ENCODE measurements at places on chromosomes 1 and 21. TPM values are rescaled to one million over a fixed set of nuclear protein-coding genes. Genes with fewer than 3 reads are reported as not detected.
A peak's percentile ranks its signal among the peaks of the same experiment; 100 is the strongest.

DNA sequence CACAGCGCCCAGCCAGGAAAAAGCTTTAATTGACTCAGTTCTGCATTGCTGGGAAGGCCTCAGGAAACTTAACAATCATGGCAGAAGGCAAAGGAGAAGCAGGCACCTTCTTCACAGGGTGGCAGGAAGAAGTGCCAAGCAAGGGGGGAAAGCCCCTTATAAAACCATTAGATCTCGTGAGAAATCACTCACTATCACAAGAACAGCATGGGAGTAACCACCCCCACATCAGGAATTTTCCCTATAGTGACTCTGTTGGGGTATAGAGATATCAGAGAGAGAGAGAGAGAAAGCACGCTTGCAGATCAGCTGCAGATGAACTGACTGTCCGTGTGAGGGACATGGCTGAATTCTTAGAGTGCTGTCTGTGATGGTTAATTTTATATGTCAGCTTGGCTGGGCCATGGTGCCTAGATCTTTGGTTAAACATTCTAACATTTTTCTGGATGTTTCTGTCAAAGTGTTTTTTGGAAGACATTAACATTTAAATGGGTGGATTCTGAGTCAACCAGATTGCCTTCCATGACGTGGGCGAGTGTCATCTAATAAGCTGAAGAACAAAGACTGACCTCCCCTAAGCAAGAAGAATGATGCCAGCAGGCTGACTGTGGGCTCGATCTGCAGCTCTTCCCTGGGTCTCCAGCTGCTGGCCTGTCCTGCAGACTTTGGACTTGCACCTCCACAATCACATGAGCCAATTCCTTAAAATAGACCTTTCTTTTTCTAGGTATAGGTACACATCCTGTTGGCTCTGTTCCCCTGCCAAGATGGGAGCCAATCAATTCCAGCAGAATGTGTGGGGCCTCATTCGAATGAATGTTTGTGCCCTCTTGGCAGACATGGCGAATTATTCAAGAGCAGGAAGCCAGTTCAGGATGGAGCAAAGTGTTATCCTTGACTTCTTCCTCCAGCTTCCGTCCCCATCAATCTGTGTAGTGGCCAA lies 21.4 kb upstream of the CPT2 start:
- no peak for DNase-seq

- no peak for DNase-seq
Measured at GRCh38 chr1:24177161-24177560, 9.9 kb downstream of the IFNLR1 start.

GRCh38 chr1:190179817-190180216 lies 297.8 kb downstream of the BRINP3 start:
- DNase-seq, result no peak

GRCh38 chr1:18927082-18927653 lies 24.8 kb upstream of the ALDH4A1 start:
- DNase-seq, result no peak

- no peak for DNase-seq
Measured at GRCh38 chr1:244397131-244397530, 54.6 kb downstream of the ADSS2 start.

- no peak for DNase-seq
Measured at GRCh38 chr1:24253571-24253970, 65.6 kb upstream of the GRHL3 start.

GRCh38 chr1:234912548-234913277 lies 215.9 kb downstream of the TOMM20 start:
- no peak for DNase-seq

DNA sequence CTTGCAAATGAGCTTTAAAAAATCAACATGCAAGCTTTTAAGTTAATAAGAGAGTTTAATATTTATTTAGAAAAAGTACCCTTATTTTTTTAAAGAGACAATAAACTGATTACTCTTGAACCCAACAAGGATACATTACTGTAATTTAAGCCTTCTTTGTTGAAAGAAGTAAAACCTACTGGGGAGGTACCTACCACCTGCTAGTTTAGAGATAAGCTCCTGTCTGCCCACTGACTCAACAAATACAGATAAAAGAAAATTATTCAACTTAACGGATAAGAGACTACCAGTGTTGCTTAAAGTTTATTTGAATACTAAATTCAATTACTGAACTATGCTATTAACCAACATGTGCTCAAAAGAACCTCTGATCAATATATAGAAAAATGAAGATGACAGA lies 23.1 kb downstream of the USP24 start:
- DNase-seq, result no peak

- no peak for DNase-seq
Measured at GRCh38 chr1:6646499-6647148, 22.0 kb downstream of the THAP3 start.

- no peak for DNase-seq
Measured at GRCh38 chr1:196372896-196373536, 235.2 kb downstream of the KCNT2 start.

DNA sequence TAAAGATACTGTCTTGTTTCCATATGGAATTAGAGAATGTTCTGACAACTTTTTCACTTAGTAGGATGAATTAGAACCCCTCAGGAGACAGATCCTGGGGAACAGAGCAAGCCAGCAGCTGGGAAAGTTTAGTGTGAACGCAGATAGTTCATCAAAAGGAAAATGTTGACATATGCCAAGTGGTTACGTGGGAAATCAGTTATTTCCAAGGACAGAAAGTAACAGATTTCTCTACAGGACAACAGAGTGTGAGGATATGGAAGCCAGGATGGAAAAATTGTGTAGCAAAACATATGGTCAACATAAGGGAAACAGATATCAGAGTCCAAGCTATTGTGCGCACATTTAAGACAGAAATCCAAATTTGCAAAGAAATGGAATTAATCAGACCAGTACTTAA lies 419.5 kb downstream of the LRRIQ3 start:
- DNase-seq, result no peak

GRCh38 chr1:16127676-16128337 lies 28.1 kb downstream of the EPHA2 start:
- DNase-seq, result no peak

GRCh38 chr1:66624412-66625060 lies 90.6 kb downstream of the SGIP1 start:
- DNase-seq, result no peak

DNA sequence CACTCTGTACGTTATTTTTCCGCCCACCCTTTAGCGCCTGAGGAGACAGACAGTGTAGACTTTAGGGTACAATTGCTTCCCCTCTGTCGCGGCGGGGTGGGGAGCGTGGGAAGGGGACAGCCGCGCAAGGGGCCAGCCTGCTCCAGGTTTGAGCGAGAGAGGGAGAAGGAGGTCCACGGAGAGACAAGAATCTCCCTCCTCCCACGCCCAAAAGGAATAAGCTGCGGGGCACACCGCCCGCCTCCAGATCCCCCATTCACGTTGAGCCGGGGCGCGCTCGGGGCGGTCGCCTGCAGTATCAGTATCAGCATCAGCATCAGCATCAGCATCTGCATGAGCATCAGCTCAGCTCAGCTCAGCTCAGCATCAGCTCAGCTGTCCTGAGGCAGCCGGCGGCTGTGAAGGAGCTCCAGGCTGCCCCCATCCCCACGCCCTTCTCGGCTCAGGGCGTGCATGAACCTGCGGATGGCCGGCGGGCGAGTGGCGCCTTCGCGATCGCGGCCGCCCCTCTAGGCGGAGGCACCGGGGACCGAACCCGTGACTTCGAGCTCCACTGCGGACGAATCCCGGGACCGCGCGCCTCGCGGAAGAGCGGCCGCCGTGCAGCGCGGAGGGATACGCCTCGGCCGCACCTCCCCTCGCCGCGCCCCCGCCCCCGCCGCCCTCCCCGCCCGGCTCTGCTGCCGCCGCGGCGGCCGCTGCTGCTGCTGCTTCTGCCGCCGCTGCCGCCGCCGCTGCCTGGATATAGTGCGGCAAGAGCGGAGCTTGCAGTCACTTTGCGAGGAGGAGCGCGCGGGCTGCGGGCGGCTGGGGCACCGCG lies at the start of gene NCAM2:
Gene NCAM2, plus strand, starts transcription at position 774 of the 820 bp plus-strand sequence.
- DNase-seq, result peak; percentile 47

GRCh38 chr1:183168308-183168707 lies 17.8 kb upstream of the LAMC2 start:
- no peak for DNase-seq

DNA sequence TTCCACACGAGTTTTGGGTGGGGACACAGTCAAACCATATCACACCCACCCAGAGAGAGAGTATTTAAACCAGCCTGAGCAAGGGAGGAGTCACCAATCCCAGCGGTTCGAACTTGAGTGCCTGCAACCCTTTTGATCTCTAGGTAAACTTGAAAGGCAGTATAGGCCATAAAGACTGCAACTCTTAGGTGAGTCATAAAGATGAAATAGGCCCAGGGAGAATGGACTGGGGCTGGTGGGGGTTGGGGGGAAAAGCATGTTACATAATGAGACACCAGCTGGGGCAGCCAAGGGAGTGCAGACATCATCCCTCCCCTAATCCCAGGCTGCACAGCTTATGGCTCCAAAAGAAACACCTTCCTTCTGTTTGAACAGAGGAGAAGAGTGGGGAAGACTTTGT lies 99.8 kb upstream of the LHX8 start:
- DNase-seq, result no peak

- no peak for DNase-seq
Measured at GRCh38 chr1:156498432-156499193, 2.0 kb downstream of the MEF2D start.

DNA sequence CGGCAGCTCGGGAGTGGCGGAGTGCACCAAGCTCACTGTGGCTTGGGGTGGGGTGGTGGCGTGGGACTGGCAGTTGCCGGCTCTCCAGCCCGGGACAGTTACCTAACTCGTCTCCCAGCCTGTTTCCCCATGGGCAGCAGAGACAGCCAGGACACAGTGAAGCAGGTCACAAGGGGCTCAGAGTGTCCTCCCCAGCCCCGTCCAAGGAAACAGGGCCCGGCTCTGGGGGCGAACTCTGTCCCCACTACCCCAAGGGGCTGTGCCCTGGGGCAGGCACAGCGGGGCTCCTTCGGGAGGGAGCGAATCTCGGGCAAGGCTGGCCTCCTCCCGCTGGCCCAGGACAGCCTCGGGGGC lies 759 bp downstream of the GPR157 start:
- peak; percentile 59 for DNase-seq

GRCh38 chr1:69967245-69967766 lies 238.1 kb downstream of the LRRC40 start:
- no peak for DNase-seq

DNA sequence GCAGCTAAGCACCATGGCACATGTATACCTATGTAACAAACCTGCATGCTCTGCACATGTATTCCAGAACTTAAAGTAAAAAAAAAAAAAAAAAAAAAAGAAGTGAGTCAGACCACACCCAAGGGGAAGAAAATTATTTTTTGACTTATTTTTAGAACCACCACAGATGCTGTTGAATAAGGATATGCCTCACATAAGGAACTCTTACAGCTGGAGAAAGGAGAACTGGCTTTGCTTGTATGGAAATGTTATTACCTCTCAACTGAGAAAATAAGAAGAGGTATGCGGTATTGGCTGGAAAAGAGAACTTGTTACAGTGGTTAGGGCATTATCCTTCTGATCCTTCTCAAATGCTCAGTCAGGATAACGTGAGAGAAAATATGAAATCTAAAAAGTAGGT lies 27.5 kb upstream of the FCER1A start:
- no peak for DNase-seq

- no peak for DNase-seq
Measured at GRCh38 chr1:237568955-237569354, 321.8 kb downstream of the ZP4 start.

DNA sequence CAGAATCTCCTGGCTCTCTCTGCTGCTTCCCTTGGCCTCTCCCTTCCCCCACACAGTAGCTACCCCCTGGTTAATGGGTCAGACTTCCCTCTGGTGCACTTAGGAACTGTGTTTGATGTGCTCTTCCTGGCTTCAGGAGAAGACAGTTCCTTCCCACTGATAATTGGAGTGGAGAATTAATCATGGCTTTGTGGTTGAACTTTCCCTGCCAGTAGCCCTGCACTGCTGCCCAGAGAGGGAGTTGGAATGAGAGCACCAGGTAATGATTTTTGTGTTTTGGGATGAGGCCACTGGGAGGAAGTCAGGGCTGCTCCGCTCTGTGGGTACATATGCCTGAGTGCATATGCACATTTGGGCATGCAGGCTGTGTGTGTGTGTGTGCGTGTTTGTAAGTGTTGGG lies 39.7 kb upstream of the PADI2 start:
- no peak for DNase-seq

DNA sequence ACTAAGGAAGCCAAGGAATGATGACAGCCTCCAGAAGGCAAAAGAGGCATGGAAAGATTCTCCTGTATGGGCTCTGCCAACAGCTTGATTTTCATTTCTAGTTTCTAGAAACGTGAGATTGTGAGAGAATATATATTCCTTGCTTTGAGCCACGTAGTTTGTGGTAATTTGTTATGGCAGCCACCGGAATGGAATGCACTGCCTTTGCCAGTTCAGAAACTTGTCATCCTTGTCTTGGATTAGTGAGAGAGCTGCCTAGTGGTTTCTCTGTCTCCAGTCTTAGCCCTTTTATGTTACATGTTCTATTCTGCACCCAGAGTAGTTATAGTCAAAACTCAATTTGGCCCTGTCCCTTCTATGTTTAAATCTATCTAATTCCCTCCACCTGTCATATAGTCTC lies 216.0 kb upstream of the PTGFR start:
- no peak for DNase-seq

DNA sequence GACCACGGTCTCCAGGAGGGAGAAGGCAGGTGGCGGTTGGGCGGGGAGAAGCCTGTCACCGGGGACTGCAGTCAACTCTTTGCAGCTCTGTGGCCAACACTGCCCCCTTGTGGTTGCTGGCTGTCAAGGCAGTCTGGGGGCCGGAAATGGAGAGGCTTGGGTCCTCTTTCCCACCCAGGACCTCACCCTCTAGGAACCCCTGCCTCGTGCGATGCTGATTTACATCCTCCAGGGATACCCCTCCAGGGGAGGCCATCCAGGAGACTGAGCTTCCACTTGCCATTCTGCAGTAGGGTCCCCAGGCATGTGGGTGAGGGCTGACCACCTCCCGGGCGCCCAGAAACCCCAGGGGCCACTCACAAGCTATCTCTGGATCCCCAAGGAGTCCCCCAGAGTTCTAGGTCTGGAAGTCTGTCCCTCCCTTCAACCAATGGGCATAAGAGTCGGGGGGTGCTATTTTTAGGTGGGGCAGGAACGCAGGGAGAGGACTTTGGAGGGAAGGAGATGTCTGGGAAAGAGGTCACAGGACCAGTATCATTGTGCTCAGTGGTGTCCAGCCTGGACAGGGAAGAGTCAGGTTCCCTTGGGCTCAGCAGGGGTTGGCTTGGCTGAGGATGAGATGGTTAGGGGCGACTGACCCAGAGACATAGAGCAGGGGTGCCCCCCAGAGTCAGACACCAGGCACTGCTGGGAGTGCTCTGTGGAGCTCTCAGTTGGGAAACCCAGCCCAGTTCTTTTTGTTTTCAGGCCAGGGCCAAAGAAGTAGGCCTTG lies 7.1 kb upstream of the GPR61 start:
- DNase-seq, result peak; percentile 79

GRCh38 chr21:44366586-44367211 lies 13.3 kb downstream of the TRPM2 start:
- no peak for DNase-seq

GBP4 gene
- 3.6 TPM for total RNA-seq

PTPRU gene
- total RNA-seq, result 32.5 TPM

DHRS3 gene
- total RNA-seq, result 117 TPM

LCE1A gene
- not detected for total RNA-seq

SELENBP1 gene
- 148 TPM for total RNA-seq

YBEY gene
- total RNA-seq, result 22.8 TPM

RUNX1 gene
- 24.8 TPM for total RNA-seq

KRTAP19-6 gene
- not detected for total RNA-seq

GJA9 gene
- total RNA-seq, result not detected

CYP4X1 gene
- total RNA-seq, result 32.6 TPM
